ENCODE measurements at places on chromosomes 6 and 20. TPM values are rescaled to one million over a fixed set of nuclear protein-coding genes. Genes with fewer than 3 reads are reported as not detected.
A peak's percentile ranks its signal among the peaks of the same experiment; 100 is the strongest.

GRCh38 chr6:79862126-79862525, 85.2 kb downstream of the ELOVL4 start:
- no peak for DNase-seq

DNA sequence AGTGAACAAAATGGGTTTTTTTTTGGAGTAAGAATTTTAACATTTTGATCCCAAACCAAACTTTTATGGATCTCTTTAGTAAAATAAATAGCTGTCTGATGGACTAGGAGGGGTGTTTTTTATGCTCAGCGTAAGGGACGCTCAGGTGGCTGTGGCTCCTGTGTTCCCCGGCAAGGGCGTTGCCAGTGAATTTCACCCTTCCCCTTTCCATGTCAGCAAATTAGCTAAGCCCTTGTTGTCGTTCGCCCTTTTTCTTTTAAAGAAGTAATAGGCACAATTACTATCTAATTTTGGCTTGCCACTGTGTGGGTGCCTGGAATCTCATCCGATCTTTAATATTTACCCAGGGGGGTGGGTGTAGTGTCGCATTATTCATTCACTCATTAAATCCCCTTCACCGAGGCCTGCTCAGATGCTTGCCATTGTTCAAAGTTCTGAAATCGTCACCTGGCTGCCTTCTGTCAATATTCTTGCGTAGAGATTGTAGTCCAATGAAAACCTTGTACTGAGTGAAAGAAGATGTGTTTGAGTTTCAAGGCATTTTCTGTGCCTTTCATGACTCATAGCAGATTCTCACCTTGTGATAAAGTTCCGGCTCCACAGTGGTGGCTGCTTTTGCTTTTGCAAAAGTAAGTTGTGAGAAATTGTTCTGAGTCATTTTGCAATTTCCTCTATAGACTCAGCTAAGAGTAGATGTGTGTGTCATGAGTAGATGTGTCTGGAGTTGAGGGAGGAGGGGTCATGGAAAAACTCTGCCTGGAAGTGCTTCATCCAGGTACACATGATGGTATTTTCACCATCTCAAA, 40.0 kb upstream of the CLDN20 start:
- DNase-seq, result peak; percentile 95

GRCh38 chr20:62370115-62370806, 3.1 kb upstream of the LAMA5 start:
- peak; percentile 79 for DNase-seq

DNA sequence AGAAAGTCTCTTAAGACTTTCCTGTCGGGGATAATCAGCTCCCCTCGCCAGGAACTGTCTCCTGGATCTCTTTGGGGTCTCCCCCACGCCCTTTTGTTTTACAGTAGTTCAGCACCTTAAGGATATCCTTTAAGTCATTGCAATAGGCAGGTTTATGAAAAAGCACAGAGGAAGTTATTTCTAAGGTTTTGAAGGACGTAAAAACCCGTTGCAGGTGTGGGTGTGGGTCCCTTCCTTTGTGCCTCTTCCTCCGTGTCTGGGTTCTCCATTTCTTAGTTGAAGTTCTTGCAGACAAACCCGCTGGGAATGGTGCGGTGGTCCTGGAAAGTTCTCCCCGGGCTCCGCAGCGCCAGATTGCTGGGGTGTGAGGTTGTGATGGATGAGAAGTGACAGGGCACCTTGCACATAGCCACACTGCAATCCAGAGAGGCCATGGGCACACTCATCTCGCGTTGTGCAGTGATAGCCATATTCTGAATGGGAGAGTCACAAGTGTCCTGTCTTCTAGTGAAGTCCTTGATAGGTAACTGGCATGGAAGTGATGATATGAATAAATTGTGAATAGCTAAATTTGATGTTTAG, 65.2 kb downstream of the GTF2H5 start:
- no peak for DNase-seq

DNA sequence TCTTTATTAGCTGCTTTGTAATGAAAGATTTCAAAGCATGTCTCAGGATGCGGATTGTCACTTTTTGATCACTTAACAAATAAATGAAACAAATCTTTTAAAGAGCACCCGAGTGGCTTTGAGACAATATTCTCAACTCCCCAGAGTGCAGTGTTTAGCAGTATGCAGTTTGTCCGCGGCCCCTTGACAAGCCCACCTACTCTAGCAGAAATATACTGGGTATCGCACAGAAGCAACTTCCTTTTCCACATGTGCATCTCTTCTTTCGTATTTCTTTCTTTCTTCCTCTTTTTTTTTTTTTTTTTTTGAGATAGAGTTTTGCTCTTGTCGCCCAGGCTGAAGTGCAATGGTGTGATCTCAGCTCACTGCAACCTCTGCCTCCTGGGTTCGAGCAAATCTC, 84.5 kb upstream of the FAM184A start:
- no peak for DNase-seq

- no peak for DNase-seq
Observed at GRCh38 chr20:48155268-48155667, 370.0 kb upstream of the SULF2 start.

LY6G6F gene
- polyA plus RNA-seq, result not detected

Measured in IMR-90 (cell line).